SK-N-SH treated with all-trans-retinoic acid at 6 μM for 48 hours (cell line): ENCODE measurements at places on chromosomes 5 and 9.

GRCh38 chr9:16515207-16515606, 355.3 kb downstream of the BNC2 start:
- peak; percentile 90 for ATAC-seq

- peak; percentile 95 for ATAC-seq
These were observed 431.0 kb upstream of the MEF2C start for GRCh38 chr5:89313804-89314588.

GRCh38 chr5:111859533-111860270, 102.7 kb upstream of the NREP start:
- peak; percentile 77 for ATAC-seq

DNA sequence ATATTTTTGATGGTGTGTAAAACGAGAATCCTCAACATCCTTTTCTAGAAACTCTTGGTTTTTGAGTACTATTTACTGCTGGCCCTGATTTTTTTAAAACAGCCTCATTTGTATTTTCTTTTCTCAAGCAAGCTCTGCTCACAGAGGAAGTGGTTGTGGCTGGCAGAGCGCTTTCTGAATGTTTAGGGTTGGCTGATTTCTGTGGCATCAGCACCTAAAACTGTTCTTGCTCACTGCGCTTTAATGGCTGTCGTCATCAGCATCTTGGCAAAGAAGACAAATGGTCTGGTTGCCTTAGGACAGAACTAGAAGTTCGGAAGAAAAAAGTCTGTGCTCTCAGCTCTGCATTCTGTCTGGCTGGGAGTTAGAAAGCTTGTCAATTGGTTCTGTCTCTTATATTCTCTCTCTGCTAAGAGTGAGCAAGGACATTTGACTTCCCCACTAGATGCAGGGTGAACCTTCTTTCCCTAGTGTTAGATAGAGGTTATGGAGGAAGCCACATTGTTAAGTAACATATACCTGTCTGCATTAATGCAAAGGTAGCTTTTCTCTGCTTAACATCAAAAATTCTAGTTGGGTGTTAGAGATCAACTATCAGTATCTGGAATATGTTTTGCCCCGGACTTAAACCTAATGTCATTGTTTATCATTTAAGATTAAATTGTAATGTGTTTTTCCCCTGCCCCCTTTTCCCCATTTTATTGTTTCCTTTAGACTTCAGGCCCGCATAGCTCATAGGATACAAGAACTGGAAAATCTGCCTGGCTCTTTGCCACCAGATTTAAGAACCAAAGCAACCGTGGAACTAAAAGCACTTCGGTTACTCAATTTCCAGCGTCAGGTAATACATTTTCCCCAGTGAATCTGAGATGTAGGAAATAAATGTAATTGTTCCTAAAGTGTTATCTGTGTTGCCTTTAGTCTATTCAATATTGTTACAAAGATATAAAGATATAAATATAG, 39.0 kb downstream of the SMARCA2 start:
- no peak for ATAC-seq

GRCh38 chr5:95842854-95843544, 20.5 kb upstream of the GLRX start:
- ATAC-seq: no peak

DNA sequence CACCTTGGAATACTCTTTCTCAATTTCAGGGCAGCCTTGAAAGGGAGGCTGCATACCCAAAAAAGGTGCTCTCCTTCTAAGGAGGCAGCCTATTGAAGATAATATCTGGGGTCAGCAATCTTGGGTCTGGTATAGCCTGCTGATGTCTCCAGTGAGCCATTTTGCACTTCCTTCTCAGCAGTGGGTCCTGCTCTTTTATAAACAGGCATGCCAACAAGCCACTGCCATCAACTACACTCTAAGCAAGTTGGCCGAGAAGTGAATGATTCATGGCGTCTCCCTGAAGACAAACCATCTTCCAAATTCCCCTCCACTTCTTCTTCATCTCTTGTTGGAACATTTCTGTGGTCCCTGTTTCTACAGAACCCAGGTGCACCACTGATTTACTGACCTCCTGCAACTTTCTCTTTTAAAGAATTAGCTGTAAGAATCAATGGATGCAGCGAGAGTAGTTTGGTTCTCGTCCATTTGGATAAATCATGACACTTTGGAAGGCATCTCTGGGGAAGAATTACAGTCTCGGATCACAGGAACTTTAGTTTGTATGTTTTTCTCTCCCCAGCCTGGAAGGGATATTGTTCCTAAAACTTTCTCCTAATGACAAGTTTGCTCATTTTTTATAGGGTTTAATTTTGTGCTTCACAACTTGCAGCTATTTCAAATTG, 108.3 kb downstream of the INSYN2B start:
- no peak for ATAC-seq

DNA sequence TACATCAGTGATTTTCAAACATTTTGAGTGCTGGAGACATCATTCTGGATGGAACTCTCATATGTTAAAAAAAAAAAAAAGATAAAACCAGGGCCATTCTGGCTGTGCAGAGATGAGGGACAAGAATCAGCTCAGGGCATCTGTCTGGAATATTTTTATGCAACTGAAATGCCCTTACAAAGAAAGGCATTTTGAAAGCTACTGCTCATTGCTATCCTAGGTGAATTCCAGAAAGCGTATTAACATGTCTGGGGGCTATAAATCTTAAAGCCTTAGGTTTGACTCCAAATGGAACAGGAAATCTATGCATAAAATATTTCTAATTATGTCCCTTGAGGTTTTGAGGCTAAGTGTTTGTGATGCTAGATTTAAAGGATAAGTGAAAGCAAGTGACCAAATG, 14.9 kb upstream of the PCSK1 start:
- ATAC-seq: no peak

- ATAC-seq: peak; percentile 98
These were observed 188.4 kb downstream of the SNCAIP start for GRCh38 chr5:122500245-122501088.

DNA sequence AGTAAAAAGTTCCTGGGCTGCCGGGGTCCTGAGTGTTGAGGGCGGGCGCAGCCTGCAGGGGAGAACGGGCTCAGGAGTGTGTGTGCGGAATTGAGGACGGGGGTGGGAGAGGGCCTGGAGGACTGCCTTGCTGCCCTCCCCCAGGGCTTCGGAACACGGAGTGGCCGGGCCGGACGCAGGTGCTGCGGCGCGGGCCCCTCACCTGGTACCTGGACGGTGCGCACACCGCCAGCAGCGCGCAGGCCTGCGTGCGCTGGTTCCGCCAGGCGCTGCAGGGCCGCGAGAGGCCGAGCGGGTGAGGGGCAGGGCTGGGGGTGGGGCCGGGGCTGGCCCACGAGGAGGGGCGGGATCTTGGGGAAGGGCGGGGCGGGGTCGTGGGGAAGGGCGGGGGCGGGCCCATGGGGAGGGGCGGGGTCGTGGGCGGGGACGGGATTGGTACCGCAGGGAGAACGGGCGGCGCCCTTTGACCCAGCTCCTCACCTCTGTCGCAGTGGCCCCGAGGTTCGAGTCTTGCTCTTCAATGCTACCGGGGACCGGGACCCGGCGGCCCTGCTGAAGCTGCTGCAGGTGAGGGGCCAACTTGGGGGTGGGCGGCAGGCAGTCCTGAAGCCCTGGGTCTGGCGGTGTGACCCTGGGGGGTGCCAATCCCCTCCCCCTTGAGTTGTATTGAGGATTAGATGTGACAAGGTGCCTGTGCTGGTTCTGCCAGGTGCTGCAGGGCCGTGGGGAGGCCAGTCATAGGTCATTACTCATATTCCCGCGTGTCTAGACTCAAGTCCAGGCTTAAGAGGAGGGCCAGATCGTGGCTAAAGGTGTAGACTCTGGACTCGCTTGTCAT, 7.1 kb downstream of the FPGS start:
- ATAC-seq: no peak

- ATAC-seq: no peak
These were observed 29.9 kb downstream of the SLC6A18 start for GRCh38 chr5:1255081-1255561.

- ATAC-seq: no peak
These were observed 503.0 kb upstream of the ZNF608 start for GRCh38 chr5:125249400-125249799.

DNA sequence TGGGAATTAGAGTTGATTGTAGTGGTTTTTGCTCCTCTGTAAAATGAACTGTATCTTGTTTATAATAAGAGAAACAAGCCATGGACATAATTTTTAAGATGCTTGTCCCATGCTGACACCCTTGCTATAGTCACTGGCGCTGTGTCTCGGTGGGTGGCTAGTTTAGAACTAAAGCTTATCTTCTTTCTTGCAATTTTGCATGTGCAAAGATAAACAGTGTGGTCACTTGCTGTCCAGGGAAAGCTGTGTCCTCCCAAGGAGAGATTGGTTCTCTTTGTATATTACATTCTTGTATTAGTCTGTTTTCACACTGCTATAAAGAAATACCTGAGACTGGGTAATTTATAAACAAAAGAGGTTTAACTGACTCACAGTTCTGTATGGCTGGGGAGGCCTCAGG, 143.8 kb downstream of the MELK start:
- no peak for ATAC-seq

DNA sequence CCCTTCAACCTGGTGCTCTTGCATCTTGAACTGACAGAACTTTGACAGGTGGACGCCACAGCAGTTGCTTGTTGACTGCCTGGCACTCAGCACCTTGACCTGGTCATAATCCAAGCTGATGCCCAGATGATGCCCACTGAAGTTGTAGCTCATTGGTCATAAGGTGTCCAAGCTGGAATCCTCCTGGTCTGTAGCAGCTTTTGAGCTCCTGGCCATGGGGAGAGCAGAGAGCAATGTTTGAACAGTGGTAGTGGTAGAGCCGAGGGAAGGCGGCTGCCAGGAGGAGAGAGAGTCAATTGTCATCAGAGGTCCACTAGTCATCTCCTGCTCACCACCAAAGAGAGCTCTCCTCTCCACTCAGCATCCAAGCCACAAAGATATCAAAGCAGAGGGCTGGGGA, 23.3 kb downstream of the CSF2 start:
- ATAC-seq: no peak

- no peak for ATAC-seq
These were observed 43.2 kb upstream of the MAMDC2 start for GRCh38 chr9:70000469-70000868.

GRCh38 chr9:114446672-114447450, 58.4 kb downstream of the WHRN start:
- peak; percentile 23; the same call in 1 of the 3 replicates for ATAC-seq

- ATAC-seq: no peak
These were observed 551.6 kb downstream of the PRDM9 start for GRCh38 chr5:24059006-24059405.
